ENCODE measurements at places on chromosomes 2 and 18.

GRCh38 chr18:36493349-36494159 is 196.0 kb downstream of the FHOD3 start:
- no peak for DNase-seq

DNA sequence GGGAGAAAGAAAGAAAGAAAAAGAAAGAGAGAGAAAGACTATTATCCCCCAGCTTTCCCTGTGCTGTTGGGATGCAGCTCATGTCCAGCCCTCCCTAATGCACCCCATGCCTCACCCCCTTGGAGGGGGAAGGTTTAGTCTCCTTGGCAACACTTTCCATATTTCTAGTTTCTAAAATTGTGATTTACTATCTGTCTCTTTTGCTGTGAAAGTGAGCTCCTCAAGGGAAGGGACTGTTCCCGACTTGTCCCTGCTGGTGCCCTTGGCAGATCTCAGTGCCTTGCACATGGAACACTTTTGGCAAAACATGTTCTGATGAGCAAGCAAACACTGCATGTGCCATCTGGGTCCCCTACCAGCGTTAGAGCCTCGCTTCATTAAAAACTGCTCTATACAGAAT is 11.7 kb upstream of the NAPG start:
- DNase-seq, result peak; percentile 19

- no peak for DNase-seq
Measured at GRCh38 chr18:13353084-13353823, 134.7 kb downstream of the LDLRAD4 start.

DNA sequence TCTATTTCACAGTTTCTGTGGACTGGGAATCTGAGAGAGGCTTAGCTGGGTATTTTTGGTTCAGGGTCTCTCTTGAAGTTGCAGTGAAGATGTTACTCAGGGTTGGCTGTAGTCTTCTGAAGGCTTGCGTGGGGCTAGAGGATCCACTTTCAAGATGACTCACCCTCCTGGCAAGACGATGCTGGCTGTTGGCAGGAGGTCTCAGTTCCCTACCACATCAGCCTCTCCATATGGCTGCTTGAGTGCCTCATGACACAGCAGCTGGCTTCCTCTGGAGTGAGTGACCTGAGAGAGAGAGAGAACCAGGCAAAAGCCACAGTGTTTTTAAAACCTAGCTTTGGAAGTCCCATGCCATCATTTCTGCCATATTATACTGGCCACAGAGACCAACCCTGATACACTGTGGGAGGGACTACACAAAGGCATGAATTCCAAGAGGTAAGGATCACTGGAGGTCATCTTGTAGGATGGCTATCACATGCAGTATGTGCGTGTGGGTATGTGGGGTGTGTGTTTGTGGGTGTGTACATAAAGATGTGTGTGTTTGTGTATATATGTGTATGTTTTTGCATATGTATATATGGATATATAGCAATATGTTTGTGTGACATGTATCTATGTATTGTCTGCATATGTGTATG is 25.1 kb downstream of the DNPEP start:
- DNase-seq, result no peak

- DNase-seq, result no peak
Measured at GRCh38 chr2:238313289-238313990, 6.9 kb upstream of the TRAF3IP1 start.

- DNase-seq, result no peak
Measured at GRCh38 chr2:175097297-175097696, 70.7 kb downstream of the ATF2 start.

- DNase-seq, result no peak
Measured at GRCh38 chr2:60465736-60466135, 87.7 kb downstream of the BCL11A start.

DNA sequence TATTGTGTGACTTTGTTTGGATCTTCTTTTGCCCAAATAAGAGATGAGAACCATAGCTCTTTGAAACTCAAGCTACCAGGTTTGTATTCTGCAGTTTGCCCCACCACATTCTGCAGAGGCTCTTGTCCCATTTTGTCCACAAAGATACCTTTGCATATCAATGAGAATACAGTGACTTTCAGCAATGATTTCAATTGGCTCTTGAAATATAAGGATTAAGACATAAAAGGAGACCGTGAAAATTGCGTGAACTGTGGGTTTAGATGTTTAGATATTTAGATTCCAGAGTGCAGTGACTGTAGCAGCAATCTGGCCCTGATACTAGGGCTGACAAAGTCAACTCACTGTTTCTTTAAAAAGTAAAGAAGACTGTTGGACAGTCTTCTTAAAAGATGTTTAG is 146.6 kb upstream of the SP5 start:
- DNase-seq, result peak; percentile 21

DNA sequence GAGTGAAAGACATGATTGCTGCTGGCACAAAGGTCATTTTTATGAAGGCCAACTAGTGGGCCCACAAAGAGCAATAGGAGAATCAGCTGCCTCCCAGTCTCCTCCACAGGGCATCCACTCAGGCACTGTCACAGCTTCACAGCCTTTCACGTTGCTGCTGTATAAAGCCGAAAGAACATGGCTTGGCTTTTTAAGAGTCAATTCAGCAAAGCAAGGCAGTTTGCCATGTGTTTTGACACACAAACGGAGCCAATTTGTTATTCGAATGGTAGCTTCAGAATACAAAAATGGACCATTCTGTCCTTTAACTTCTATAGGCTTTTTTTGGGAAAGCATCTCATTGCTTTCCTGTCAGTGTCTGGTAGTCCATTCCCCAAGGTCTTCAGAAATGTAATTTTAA is 283.4 kb upstream of the PARD3B start:
- no peak for DNase-seq
